ENCODE measurements at places on chromosomes 6 and 20.
A peak's percentile ranks its signal among the peaks of the same experiment; 100 is the strongest.

DNA sequence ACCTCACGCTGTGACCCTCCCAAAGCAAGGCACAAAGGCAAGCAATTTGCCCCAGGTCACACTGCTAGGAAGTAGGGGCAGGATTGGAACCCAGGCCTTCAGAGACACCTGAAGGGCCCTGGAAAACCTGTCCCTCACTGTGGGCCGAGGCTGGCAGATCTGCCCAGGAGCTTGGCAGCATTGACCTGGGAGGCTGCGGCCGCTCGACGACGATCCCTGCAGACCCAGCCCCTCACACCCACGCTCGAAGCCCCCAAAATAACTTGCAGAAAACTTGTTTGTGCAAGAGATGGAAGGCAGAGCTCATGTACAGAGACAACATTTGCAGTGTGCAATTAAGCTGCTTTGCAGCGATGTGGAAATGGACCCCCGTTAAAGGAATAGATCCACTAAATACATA is 251.4 kb downstream of the TAF4 start:
- no peak for DNase-seq

DNA sequence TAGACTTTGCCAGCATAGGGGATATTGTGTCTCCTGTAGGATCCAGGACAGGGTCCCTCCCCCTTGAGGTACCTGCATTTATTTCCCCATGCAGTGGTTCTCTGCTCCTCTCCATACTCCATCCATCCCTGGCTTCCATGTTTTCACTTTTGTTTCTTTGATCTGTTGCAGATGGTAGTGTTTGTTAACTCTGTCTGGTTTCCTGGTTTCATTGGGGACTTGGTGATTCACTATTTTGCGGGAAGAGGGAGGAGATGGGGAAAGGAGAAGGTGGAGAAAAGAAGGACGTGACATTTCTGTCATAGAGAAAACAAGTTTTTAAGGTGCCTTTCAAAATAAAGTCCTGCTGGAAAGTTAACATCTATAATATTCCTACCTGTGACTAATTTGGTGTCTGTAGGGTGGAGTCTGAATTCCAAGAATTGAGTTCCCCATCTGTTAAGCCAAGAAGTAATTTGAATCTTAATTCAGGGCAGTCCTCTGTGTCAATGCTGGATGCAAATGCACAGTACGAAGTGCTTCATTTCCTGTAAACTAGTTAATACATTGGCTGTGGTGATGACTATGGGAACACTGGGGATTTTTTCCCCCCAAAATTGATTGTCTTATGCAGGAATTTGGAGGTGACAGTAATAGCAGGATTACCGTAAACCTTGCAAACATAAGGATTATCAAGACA is 6.9 kb upstream of the RNF144B start:
- no peak for DNase-seq

GRCh38 chr20:59831916-59832270 is 101.5 kb downstream of the SYCP2 start:
- DNase-seq: no peak

- DNase-seq: peak; percentile 20
These were observed 1.1 kb upstream of the BEND3 start for GRCh38 chr6:107116328-107116892.

DNA sequence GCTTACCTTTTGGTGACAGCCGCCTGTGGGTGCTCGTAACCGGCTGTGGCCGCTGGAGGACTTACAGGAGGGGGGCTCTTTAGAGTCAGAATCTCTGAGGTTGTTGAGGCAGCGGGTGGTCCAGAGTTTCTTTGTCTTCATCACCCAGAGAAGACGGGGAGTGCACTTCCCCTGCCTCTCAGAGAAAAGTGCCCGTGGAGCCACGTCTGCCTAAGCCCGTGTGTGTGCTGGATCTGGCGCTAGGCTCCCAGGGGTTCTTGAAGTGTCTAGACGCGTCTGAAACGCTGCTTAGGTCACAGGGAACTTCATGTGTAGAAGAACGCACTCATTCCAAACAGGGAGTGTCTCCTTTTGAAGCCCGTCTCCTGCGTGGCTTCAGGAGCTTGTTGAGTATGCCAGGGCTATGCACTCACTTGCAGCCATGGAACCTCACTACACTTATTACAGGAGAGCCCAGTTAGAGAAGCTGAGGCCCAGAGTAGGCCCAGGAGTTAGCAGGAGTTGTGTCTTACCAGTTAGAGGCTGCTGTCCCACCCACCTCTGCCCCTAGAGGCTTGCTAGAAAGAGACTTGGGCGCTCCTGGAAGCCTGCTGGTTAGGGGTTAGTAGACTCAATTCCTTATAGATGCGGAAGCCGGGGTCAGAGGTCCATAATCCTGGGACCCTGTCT is 1.3 kb downstream of the LSM14B start:
- no peak for DNase-seq

- DNase-seq: no peak
These were observed 1.6 kb upstream of the UCKL1 start for GRCh38 chr20:63957690-63958441.

- no peak for DNase-seq
These were observed 74.6 kb downstream of the KIAA0319 start for GRCh38 chr6:24571361-24571760.

- no peak for DNase-seq
These were observed 14.6 kb upstream of the FAXC start for GRCh38 chr6:99364026-99364425.

GRCh38 chr20:64050261-64051032 is 1.0 kb upstream of the SOX18 start:
- no peak for DNase-seq

GRCh38 chr6:111585241-111585973 is 20.3 kb downstream of the TRAF3IP2 start:
- no peak for DNase-seq

DNA sequence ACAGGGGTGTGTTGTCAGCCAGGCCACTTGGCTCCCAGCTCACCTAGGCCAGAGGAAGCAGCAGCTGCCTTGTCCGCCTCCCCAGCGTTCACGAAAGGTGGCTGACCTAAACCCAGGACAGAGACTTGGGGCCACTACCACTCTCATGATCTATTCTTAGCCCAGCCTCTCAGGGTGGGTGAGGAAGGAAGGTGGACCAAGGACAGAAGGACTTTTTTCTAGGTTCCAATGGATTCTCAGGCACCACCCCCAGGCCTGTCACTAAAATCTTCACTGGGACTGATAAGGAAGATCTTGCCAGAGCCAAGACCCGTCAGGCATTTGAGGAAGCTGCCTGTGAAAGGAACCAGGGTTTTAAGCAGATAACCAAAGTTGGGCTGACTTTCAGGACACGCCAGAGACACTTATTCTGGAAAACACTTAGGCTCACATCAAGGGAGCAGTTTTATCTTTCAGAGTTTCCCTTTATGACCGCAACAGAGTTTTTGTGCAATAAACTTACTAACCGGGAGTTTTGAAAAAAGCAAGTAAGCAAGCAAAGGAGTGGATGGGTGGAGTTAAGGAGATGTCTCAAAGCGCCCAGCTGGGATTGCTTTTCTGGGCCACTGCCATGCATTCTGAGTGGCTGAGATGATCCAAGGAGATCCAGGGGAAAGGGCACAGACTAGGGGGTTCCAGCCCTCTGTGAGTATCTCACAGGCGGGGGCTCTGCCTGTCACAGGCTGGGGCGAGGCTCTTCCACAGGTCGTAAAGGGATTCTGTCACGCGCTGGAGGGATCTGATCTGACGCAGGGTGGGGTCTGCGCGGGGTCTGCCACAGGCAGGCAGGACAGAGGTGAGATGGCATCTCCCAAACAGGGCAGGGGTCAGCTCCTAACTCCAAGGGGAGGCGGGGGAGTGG is 989 bp downstream of the FITM2 start:
- no peak for DNase-seq

DNA sequence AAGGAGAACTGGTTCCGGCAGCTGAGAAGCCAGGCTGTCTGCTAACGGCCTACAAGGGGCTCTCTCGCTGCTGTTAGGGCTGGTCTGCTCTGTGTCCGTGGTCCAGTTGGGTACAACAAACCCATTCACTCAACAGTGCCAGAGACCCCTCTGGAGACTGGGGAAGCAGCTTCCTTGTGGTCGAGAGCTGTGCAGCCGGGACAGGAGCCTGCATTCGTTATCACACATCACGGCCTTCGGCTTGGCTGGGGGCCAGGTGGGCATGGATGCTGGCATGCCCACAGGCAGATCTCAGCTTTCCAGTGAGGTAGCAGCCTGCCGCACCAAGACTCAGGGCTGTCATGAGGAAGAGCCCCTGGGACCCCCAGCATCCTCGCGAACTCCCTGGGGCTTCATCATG is 124.7 kb downstream of the PREX1 start:
- no peak for DNase-seq

DNA sequence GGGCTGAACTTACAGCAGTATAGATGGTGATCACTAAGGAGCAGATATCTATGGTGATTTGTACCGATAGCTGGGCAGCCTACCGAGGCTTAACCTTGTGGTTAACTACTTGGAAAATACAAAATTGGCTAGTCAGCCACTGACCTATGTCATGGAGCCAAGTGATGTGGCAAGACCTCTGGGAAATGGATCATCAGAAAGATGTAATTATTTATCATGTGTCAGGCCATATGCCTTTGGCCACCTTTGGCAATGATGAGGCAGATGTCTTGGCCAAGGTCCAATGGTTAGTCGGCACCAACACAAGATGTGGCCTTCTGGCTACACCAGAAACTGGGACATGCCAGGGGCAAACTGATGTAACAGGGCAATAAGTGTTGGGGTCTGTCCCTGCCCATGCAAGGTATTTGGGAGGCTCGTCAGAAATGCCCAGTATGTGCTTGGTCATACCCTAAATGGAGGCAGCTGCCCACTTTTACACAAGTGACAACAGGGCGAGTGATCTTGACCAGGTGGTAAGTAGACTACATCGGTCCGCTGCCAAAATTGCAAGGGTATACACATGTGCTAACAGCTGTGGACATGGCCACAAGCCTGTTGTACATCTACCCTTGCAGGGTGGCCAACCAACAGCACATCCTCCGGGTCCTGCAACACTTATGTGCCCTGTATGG is 30.1 kb downstream of the HDDC2 start:
- DNase-seq: no peak

DNA sequence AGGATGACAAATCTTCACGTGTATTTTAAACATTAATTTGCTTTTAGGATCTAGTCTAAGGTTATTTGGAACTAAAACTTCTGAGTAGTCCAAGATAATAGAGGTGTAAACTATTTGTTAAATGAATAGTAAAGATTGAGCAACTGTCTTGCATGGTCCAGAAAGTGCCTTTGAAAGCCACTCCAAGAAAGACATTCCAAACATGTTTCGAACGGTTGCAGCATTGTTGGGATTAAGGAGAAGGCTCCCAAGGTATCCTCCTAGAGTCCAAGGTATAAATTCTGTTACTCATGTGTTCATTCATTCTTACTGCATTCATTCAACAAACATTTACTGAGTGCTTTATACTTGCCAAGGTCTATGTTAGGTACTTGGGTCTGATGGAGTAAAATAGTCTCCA is 28.8 kb upstream of the MYLK2 start:
- DNase-seq: no peak

- DNase-seq: no peak
These were observed 618 bp downstream of the RTN4IP1 start for GRCh38 chr6:106628658-106629102.

- DNase-seq: no peak
These were observed 7.7 kb downstream of the MANBAL start for GRCh38 chr20:37297066-37297736.

DNA sequence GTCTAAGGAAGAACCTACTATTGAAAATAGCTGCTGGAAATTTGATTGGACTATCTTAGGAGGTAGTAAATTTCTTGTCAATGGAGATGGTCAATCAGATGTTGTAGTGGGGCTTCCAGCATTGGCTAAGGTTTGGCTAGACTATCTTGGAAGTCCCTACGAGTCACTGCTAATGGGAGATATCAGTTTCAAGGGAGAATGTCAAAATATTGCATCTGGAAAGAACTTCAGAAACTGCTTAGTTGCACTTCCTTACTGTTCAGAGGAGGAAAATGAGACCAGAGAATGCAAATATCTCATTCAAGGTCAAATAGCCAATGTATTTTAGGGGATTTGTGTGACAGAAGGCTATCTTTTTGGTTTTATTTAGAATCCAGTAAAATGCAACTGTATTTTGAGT is 53.5 kb upstream of the CCN2 start:
- DNase-seq: no peak

GRCh38 chr20:1868856-1869255 is 26.4 kb upstream of the SIRPA start:
- DNase-seq: no peak

- DNase-seq: no peak
These were observed 91.1 kb downstream of the MRPL14 start for GRCh38 chr6:44036196-44036595.

DNA sequence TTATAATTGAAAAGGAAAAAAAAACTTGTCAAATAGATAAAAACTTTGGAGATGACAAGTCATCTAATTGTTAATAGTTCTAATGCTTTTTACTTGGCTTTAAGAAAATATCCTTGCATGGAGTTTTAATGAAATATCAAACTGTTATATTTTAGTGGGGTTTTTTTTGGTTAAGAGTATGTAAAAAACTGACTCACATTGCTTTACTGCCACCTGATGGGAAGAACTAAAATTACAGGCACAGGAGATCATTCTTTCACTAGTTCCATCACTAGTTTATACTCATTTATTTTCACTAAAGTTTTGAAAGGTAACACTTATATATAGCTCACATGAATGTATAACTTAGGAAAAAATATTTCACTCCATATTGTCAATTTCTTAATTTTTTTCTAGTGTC is 309.1 kb downstream of the LMBRD1 start:
- DNase-seq: no peak

- no peak for DNase-seq
These were observed 10.7 kb downstream of the SLC9A8 start for GRCh38 chr20:49823152-49823847.

DNA sequence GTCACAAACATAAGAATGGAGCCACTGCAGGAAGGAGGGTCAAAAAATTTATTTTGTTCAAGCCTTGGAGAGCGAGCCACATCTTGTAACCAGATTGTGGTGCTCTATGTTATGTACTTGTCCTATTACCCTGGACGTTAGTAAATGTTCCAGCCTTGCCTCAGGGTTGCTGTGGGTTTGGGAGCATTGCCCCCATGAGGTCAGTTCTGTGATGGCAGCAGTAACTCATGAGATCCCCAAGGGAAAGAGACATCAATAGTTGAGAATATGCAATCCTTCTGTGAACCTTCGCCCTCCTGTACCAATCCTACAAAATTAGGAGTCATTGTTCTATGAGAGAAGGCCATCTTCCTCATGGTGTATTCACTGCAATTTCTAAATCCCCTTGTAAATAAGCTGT is 16.4 kb upstream of the CFAP206 start:
- DNase-seq: no peak
